ENCODE measurements at places on chromosomes 12 and 14.

DNA sequence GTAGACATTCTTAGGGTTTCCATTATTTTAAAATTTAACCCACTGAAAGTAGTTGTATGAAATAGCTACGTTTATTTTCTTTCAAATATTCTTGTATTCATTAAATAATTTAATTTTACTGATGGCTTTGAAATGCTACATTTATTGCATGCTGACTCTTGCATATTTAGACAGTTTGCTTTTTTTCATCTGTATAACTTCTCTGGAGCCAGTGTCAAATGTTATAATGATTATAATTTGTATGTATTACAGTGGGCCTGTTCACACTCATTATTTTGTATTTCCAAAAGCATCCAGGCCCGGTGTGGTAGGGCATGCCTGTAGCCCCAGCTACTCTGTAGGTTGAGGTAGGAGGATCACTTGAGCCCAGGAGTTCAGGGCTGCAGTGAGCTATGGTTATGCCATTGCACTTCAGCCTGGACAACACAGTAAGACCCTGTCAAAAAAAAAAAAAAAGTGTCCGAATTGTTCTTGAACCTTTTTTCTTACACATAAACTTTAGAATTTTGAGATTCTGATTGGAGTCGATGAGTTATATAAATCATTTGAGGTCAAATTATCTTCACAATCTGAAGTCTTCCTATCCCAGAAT, 905 bp downstream of the ZNF84 start:
- DNase-seq: no peak

DNA sequence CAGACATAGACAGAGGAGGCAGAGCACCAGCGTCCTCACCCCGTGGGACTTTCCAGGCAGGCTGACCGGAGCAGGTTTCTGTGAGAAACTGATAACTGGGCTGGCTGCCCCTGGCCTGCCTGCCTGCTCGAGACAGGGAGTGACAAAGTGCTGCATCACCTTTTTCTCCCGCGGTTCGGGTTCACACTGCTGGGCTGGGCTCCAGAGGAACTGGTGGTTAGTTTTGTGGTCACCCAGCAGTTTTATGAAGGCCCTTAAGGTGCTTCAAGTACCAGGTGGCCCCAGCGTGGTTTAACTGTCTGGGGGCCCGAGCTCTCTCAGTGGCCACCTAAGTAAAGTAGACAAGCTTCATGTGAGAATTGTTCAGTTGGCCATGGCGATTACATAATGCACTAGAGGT, 1073.6 kb downstream of the BCL11B start:
- no peak for DNase-seq

GRCh38 chr14:32311294-32312009, 17.6 kb upstream of the AKAP6 start:
- DNase-seq: no peak

GRCh38 chr14:76181546-76181945, 29.8 kb downstream of the GPATCH2L start:
- DNase-seq: peak; percentile 47

DNA sequence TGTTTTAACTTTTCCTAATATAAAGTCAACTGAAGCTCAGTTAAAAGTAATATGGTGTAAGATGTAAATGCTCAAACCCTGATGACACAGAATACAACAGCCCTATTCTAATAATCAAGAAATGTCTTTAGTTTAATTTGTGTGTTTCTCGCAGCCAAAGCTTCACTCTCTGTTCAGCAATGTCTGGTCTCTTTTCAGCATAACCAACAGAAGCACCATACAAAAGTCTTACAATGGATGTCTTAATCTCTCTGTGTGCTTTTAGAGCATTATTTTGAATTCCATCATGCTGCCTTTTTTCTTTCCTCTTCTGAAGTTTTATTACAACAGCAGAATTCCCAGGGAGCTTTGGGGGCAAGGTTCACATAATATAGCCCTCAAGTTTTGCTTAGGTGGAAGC, 210.2 kb upstream of the NPAS3 start:
- no peak for DNase-seq

DNA sequence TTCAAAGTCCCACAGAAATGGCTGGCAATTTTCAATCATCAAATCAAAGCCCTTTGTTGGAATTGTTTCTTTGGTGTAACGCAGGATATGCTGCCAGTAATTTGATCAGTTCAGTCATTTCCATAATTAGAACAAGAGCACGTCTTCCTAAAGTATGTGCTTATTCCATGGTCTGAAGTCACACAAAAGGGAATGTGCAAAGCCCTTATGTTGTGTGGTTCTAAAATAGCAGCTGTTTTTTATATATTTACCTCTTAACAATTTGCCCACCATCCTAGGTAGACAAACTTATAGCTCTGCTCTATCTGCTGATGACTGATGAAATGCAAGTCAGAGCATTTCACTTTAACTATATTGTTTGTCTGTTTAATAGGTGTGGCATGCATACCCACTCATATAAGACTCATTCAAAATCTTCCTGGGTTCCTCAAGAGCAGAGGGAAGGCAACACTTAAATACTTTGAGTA, 176.1 kb upstream of the SLC38A2 start:
- no peak for DNase-seq

- DNase-seq: no peak
Measured at GRCh38 chr14:68564191-68564825, 228.6 kb downstream of the ZFP36L1 start.

DNA sequence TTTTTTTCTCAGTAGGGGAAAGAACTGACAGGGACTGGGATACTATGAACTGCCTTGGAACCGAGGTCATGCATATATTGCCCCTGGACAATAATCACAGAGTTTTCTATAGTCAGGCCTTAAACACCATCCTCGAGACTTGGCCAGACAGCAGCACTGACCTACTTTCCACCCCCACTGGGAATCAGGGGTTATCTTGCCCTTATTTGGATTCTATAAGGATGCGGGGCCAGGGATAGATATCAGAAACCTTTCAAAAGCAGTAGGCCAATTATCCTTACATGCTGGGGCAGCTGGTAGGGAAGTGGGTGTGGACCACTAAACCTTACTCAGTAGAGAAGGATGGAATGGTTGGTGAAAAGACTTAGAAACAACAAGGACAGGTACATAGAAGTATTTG, 2.0 kb downstream of the ZNF219 start:
- DNase-seq: no peak

DNA sequence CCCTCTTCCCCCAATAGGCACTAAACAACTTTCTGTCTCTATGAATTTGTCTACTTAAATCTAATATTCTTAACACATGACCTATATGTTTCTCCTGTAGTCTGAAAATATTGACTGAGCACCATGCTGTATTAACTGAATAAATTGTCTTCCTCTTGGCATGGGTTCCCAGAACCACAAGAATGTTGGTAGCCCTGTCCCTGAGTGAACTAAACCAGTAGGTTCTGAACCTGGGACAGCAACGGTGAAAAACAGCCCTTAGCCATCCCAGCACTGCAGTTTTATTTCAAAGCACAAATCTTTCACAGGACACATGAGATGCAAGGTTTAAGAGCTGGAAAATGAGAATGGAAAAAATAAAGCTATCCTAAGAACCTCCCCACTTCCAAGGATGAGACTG, 20.4 kb upstream of the HSP90B1 start:
- peak; percentile 69 for DNase-seq

DNA sequence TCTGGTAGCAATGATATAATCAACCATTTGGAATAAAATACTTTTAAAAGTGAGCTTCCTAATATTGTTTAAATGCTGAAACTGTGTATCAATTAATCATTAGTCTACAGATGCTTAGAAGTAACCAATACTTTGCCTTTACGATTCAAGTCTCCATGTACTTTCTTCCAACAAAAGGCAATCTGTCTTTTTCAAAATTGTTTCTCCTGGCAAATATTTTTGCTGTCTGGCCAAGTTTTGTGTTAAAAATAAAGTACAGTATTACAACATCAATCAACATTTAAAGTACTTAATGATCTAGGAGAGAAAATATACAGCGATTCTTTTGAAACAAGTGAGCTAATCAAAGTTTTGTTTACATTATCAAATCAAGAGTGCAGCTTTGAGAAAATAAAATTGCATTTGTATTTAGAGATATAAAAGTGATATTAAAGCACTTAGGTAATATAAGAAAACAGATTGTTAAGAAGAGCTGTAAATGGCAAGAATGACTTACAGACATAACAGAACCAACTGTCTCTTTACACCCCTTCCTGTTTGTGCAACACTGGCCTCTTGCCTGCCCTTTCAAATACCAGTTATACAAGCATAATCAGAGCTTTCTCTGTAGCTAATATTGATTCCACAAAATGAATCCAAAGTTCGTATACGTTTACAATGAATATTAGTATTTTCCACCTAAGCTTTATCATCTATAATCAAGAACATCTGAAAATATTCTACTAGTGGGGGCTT, 38.2 kb upstream of the FBLN5 start:
- DNase-seq: peak; percentile 83

- no peak for DNase-seq
Measured at GRCh38 chr14:58196198-58196597, 3.8 kb upstream of the ACTR10 start.

DNA sequence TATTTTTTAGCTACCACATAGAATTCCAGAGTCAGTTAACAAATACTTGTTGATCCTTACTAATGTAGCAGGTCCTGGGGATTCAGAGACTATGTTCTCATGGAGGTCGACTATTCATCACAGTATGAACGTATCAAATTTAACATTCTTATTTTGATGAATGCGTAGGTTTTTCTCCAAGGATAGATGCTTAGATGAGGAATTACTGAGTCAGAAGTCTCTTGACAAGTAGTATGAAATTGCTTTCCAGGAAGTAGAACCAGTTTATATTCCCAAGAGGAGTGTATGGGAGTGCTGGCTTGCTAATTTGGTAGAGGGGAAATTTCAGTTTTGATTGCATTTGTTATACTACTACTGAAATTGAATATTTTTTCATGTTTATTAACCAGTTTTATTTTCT, 42.8 kb upstream of the CRADD start:
- DNase-seq: peak; percentile 53

- no peak for DNase-seq
Measured at GRCh38 chr14:54719406-54719805, 152.5 kb downstream of the SAMD4A start.

- DNase-seq: no peak
Measured at GRCh38 chr12:8698132-8698851, 501 bp downstream of the RIMKLB start.

GRCh38 chr14:21090194-21090939, 8.1 kb downstream of the ZNF219 start:
- DNase-seq: no peak

- peak; percentile 15 for DNase-seq
Measured at GRCh38 chr12:109134186-109134917, 18.0 kb downstream of the ACACB start.

Data from choroid plexus epithelial cell (primary cell).